Immature natural killer cell (primary cell): ENCODE measurements at places on chromosomes 3 and 15. TPM values are rescaled to one million over a fixed set of nuclear protein-coding genes. Genes with fewer than 3 reads are reported as not detected.

The SNURF gene
- 4.9 TPM for polyA plus RNA-seq

GRCh38 chr15:82945326-82945725 is 7.2 kb downstream of the HOMER2 start:
- no peak for DNase-seq

DNA sequence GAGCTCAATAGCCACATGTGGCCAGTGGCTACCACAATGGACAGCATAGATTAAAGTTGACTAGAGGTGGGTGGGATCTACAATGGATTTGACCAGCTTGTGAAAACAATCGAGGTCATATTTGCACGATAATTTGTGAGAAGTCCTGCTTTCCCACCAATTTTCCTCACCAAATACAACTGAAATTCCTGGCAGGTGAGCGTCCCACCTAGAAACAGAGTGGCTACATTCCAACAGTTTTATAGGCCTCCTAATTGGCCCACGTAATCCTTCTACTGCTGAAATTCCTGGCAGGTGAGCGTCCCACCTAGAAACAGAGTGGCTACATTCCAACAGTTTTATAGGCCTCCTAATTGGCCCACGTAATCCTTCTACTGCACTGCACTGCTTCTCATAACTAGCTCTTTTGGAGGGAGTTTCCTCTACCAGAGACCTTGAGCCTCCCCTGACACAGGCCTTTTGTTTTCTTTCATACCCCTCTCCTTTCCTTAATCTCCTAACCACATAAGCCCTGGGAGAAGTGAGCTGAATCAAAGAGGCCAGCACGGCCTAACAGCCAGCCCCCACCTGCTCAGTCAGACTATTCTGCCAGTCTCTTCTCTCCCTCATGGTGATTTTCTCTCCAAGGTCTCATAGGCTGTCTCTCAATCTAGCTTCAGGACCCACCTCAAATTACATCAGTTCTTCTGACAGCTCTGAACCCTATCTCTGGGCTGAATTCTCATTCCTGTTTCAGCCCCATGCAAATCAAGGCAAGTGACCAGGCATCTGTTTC is 80.2 kb downstream of the BFSP2 start:
- no peak for DNase-seq

GRCh38 chr3:130897316-130897715 is 3.4 kb downstream of the ATP2C1 start:
- no peak for DNase-seq

DNA sequence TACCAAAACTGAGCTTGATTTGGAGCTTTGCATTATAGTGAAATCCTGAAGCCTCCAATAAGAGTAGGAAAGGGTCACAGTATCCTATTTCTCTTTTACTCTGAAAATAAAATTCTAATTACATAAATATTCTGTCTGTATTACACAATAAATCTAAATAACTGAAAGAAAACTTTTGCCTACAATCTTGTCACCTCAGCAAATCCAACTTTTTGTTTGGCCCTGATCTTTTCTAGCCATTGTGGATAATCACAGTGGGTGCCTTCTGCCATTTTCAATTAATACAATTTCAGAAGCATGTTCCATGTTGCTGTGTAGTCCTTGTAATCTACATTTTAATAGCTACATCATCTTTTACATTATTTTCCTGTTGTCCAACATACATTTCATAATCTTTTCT is 29.4 kb upstream of the TIPARP start:
- no peak for DNase-seq

- DNase-seq, result no peak
Measured at GRCh38 chr15:92059036-92059970, 205.8 kb downstream of the SLCO3A1 start.

The ACAA1 gene
- 113 TPM for polyA plus RNA-seq

DNA sequence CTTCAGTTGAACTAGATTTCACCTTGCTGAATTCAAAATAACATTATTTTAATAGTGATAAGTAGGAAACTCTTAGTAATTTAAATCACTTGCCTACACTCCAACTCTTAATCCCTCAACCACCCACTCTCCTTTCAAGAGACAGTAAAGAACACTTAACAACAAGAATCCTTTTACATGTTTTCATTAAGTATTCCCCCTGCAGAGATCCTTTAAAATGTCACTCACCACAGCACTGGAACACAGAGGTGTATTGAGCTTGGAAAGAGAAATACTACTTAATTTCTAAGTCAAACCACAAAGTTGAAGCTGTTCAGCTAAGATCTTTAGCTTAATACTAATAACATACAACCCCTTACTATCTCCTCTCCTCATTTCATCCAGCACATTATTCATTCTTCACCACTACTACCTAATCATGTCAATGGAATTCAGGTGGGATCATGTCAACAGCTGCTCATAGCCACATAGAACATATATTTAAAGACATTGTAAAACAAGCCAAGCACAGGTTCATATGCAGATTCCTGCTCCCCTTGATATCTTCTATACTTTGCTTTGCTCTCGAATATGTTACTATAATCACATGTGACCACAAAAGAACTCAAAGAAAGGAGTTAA is 40.5 kb downstream of the IMPG2 start:
- no peak for DNase-seq

The AADAC gene
- polyA plus RNA-seq, result not detected

The PLXND1 gene
- polyA plus RNA-seq, result 3.1 TPM

DNA sequence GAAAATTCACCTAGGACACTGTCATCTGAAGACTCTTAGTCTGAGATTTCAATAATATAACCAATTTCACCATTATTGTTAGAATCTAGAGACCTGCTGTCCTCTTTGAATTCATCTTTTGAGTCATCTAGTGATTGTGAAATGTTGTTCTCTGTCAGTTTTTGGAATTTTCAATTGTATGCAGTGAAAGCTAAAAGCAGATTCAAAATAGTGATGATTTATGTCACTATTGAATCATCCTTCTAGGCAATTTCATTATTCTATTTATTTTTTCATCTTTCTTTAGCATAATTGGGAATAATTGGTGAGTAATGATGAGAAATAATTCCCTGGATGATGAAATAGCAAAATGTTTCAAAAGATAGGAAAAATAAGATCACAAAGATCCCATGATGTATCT is 101.7 kb upstream of the EIF1B start:
- DNase-seq, result no peak

DNA sequence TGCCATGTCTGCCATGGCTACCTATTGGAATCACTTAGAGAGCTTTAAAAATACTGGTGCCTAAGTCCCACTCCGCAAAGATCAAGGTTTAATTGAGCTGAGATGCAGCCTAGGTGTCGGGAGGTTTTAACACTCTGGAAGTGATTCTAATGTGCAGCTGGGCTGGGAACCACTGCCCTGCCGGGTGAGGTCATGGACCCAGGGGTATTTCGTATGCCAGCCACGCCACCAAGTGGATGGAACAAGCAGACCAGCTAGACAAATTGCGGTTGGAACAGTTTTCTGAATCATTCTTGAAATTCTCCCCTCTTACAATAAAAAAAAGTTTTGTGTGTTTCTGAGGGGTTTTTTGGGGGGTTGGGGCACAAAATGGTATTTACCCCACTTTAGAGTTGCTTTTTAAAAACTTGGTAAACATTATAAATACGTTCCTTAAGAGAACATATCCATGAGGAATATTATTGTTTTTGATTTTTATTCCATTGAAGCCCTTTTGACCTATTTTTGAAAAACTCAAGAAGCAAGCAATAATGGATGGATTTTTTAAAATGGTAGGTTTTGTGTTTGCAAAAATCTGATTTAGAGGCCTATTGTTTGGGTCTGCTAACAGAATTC is 66.2 kb upstream of the CSTA start:
- DNase-seq, result peak; percentile 30

- DNase-seq, result no peak
Measured at GRCh38 chr15:92503889-92504288, 110.2 kb downstream of the ST8SIA2 start.

The LMAN1L gene
- polyA plus RNA-seq, result not detected

The KCNAB1 gene
- polyA plus RNA-seq, result 0.31 TPM

- no peak for DNase-seq
Measured at GRCh38 chr15:66405007-66405406, 18.3 kb downstream of the MAP2K1 start.

GRCh38 chr3:40387001-40387894 is at the start of gene ENTPD3:
Gene ENTPD3, plus strand, starts transcription at chr3:40387184. Its CDS starts 874 bp downstream, at chr3:40388058.
- DNase-seq, result peak; percentile 16
